Fibroblast of skin of right biceps (primary cell): ENCODE measurements at places on chromosomes 1 and 21.
A peak's percentile ranks its signal among the peaks of the same experiment; 100 is the strongest.

GRCh38 chr1:193634876-193635275, 448.5 kb upstream of the B3GALT2 start:
- DNase-seq: no peak

- DNase-seq: peak; percentile 80
These were observed 37.4 kb downstream of the XCL1 start for GRCh38 chr1:168613691-168614231.

DNA sequence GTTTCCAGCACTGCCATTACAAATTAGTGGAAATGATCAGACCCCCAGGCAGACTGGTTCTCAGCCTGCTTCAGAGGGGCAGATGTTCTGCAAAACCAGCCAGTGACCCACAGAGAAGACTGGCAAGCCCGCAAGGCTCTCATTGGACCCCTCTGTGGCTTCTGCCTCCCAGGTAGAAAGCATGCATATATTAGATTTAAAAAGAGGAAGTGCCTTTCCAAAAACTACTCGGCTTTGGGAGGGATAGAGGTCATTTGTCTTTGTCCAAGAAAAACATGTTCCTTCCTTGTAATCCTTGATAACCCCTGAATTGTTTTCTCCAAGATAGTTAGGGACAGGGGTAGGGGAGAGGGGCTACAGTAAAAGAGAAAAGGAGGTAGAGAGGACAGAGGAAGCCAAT, 11.8 kb downstream of the HIVEP3 start:
- no peak for DNase-seq

DNA sequence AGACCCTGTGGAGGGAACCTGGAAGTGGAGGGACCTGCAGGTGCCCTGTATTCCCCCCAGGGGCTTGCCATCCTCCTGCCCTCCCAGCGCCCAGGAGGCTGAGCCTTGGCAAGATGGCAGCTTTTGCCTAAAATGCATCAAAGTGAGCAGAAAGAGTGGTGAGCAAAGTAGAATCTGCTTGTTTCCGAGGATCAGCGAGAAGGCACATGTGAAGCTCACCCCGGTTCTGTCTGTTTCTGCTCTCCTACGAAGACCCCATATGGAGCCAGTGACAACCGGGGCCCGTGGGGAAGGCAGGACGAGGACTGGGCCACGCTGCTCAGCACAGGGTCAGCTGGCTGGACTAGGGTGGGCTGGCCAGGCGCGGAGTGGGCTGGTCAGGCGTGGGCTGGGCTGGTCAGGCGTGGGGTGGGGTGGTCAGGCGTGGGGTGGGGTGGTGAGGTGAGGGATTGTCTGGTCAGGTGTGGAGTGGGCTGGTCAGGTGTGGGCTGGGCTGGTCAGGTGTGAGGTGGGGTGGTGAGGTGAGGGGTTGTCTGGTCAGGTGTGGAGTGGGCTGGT, 5.2 kb upstream of the FNDC10 start:
- DNase-seq: no peak

- no peak for DNase-seq
These were observed 24.4 kb upstream of the PWP2 start for GRCh38 chr21:44082648-44083440.

GRCh38 chr1:8317647-8318381, at the start of gene SLC45A1:
Gene SLC45A1, plus strand, starts transcription at chr1:8318114. Its CDS starts 6,216 bp downstream, at chr1:8324330.
- peak; percentile 66 for DNase-seq

- DNase-seq: no peak
These were observed 1.2 kb downstream of the NT5C1A start for GRCh38 chr1:39670689-39671088.

DNA sequence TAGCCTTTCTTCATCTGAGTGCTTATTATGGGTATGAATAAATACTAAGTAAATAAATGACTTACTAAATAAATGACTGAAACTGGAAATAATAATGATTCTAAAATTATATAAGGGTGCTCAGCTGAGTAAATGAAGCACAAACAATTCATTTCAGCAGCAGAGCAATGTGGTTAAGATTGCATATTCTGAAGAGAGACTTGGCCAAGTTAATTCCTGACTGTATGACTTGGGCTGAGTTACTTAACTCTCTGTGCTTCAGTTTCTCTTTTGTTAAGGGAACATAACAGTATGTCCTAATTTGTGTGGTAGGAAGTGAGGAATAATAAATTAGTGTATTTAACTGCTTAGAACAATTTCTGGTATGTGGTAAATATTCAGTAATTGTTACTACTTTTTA, 19.1 kb downstream of the AGL start:
- peak; percentile 17 for DNase-seq

DNA sequence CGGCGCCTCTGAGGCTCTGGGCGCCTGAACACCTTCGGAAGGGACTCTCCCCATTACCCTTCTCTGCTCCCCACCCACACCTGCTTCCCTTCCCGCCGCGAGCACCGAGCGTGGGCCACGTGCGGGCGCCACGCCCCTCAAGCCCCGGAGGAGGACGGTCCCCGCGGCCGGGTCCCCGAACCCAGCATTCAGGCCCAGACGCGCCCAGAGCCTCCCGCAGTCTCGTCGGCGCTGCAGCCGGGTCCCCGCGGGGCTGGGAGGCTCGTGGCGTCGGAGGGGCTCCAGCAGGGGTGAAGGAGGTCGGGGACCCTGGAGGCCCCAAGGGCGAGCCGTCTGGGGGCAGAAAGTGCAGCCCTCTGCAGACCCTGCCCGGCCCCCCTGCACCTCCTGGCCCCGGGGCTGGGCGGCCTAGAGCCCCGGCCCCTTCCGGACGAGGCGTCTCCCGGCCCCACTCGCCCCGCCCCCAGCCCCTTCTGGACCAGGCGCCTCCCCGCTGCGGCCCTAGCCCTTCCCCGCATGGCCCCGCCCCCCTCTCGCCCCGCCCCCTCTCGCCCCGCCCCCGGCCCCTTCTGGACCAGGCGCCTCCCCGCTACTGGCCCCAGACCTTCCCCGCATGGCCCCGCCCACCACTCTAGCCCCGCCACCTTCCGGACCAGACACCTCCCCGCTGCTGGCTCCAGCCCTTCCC, 378 bp upstream of the SMIM1 start:
- DNase-seq: peak; percentile 76

DNA sequence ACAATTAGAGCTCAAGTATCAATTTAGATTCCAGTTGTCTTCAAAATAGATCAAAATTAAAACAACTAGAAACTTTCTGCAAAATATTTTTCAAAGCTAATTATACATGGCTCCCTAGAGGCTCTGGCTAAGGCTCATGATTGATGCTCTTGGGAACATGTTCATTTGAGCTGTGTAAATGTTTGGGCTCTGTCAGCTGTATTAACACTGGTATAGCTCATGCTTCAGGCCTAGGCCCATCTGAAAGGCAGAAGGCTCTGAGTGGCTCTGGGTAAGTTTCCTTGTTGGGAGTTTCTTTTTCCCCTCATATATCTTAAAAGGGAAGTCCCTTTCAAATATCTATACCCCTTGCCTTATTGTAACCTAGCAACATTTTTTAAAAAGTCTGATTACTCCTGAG, 81.3 kb downstream of the UROD start:
- DNase-seq: no peak

DNA sequence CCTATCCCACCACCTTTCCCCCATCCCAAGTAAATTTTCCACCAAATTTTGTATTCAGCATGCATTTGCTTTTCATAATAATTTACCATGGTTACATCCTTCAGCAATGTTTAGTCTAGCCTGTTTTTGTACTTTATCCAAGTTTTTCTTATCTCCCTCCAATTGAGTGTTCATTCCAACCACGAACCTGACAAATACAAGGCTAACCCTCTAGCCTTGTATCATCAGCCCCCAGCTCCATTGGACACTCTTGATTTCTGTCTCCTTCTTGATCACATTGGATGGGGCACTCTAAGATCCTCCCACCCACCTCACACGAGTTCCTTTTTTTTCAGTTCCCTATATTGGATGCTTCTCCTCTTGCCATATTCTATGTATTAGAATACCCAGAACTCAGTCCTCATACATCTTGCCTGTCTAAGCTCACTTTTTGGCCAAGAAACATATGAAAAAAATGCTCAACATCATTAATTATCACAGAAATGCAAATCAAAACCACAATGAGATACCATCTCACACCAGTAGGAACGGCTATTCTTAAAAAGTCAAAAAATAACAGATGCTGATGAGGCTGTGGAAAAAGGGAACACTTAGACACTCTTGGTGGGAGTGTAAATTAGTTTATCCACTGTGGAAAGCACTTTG, 40.5 kb upstream of the SLC35F3 start:
- no peak for DNase-seq

DNA sequence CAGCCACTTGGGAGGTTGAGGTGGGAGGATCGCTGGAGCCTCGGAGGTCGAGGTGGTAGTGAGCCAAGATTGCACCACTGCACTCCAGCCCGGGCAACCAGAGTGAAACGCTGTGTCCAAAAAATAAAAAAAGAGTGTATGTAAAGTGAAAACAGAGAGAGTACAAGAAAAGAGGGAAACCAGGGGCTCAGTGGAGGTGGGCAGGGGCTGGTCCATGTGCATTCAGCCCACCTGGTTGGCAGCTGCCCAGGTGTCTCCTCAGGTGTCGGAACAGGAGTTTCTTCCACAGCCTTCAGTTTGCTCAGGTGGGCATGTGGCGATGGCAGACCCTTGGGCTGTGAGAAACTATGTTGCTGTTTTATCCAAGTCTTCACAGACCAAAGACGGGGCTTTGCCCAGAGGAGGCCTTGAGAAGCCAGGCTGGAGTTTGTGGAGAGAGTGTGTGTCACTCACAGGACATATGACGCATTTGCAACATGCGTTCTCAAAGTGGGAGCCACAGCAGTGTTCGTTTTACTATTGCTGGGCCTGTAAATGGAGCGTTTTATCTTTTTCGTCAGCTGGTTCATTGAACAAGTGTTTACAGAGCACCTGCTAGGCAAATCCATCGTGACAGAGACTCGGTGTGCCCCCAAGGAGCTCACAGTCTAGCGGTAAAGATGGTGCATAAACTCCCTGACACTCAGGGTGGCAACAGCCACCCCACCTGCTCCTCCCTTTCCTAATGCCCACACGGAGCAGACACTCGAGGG, 22.4 kb upstream of the SAMD11 start:
- no peak for DNase-seq

GRCh38 chr1:91400133-91400725, 4.4 kb downstream of the HFM1 start:
- DNase-seq: no peak

- no peak for DNase-seq
These were observed 8.7 kb downstream of the CD247 start for GRCh38 chr1:167509587-167509986.

DNA sequence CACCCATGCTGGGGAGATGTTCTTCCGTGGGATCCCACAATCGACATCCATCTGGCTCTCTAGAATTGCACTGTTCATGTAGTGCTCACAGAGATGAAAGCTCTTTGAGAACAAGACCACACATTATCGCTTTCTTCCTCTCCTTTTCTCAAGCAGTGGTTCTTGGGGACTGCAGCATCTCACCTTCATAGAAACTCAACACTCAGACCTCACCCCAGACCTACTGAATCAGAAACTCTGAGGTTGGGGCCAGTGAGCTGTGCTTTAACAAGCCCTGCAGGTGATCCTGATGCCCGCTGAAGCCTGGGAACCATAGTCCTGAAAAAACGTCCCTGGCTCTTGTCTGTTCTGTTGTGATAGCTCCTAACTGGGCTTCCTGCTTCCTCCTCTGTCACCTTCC, 251.3 kb upstream of the FGGY start:
- DNase-seq: no peak

DNA sequence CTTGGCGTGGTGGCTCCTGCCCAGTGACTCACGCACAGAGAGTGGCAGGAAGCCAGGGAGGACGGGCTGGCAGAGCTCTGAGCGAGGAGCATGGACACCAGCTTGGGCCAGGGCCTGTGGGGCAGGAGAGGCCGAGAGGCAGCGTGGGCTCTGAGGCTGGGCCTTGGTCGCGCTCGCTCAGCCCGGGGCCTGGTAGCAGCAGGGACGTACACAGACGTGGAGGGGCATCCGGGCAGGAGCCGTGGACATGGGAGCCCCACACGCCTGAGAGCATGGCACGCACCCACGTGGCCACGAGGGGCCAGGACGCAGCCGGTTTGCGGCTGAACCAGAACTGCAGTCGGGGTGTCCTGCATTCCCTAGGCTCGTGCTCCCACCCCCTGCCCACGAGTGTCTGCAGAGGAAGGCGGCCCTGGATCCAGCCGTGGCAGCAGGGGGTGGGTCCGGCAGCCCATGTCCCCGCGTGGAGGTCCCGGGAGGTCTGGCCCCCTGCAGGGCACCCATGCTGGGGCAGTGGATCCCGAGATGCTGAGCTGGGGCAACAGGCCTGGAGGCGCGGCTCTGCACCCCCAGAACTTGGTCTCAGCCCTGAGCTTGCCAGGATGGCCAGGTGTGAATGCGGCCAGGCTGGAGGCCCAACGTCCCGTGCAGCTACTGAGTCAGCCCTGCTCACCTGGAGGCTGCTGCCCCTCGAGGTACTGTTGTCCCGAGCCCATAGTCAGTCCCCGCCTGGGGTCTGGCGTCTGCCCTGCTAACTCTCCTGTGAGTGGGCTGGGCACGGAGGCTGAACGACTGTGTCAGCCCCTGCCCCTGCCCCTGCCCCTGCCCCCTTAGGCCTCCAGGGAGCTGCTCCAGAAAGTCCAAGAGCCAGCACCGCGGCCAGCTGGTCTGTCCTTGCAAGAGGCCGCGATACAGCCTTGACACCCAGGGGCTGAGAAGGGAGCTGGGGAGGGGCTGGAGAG, 61.6 kb downstream of the SLX9 start:
- DNase-seq: peak; percentile 45

DNA sequence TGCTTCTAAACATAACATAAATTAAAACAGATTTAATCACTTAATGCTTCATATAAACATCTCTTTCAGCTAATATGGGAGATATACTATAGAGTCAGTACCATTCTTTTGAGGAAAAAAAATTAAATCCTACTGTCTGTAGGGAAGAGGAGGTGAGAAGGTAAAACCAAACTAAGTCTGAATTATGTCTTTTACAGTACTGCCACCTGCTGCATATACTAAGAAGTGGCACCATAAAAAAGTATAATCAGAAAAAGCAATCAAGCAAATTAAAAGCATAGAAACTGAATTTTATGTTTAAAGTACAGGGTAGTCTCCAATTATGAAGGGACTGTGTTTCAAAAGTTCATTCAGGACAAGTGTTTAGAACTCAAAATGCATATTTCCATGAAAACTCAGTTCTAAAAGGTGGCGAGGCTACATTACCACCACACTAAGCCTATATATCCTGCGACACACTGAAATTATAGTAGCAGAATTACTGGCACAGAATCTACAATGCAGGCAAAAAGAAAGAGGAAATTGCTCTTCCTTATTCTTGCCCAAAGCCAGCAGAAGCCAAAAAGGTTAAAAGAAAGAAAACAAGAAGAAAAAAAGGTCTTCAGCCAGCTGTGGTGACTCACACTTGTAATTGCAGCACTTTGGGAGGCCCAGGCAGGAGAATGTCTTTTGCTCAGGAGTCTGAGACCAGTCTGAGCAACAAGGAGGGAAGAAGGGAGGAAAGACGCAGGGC, 9.0 kb downstream of the NSL1 start:
- peak; percentile 33 for DNase-seq

GRCh38 chr1:159302095-159302494, at the start of gene FCER1A:
Gene FCER1A, plus strand, starts transcription at chr1:159302336. Its CDS starts 29 bp downstream, at chr1:159302365.
- no peak for DNase-seq
